ENCODE measurements at places on chromosomes 3 and 15.

- no peak for DNase-seq
Measured at GRCh38 chr3:188595890-188596376, 442.0 kb downstream of the LPP start.

DNA sequence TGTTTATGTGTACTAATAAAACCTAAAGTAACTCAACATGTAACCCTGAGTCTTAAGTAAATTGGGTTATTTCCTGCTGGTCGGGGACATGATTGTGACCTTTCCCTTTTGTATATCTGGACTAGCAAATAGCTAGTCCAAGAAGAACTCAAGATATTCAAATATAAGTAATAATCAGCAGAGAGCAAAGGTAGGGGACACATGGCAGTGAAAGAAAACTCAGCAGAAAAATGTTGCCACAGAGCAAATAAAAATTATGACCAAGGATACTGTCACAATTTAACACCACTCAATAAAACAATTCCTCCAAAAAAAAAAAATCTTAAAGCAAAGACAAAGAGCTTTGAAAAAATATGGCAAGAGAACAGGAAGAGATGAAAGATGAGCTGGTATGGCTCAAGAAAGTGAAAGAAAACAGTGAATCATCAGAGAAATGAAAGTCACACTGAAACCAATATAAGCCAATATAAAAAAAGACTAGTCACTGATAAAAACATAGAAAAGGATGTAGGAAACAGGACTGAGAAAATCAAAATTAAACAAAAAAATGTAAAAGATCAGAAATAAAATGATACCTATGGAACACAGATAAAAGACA, 43.4 kb downstream of the HLTF start:
- DNase-seq: no peak

DNA sequence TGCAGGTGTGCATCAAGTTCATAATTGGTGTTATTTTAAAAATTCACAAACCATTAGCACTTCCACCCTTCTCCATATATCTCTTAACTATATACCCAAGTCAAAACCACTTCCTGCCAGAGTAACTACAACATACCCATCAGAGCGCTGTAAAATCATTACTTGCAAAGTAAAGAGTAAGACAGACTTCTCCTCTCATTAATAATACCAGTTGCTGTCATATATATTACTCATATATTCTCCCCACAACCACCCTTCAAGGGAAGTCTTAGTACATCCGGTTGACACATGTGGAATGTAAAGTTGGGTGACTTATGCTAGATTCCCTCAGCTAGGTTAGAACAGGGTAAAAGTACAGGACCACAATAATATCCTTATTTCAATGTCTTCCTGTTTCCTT, 5.6 kb downstream of the TERC start:
- DNase-seq: no peak

DNA sequence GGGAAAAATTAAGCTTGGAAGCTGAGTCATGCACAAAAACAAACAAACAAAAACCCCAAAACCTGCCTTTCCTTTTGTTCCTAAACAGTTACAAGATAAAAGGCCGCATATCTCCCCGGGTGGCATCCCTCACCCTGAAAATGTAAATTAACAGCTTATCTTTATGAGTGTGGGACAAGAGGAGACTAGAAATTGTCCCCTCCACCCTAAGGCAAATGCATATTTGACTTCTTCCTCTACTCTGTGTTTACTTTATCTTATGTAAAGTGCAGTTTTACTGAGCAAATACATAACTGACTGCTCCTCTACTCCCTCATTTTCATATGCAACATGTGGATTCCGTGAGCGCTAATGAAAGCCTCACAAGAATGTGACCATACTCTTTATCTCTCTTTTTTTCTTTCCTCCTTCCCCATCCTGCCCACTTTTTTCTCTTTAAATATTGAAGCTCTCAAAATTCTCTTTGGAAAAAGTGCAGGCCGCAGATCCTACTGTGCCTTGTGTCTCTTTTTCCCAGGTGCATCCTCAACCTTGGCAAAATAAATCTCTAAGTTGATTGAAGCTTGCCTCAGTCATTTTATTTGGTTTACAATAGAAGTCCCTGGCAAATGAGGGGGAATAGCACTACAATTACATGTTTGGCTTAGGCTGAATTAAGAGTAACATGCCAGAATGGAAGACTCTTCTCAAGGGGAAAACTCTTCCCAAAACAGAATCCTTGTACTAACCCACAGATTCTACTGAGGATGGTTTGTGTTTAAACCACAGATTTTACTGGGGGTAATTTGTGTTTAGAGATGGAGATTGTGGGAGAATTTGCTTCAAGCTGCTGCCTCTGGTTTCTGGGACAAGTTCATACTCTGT, 72.7 kb upstream of the WDR72 start:
- no peak for DNase-seq

GRCh38 chr3:106827515-106828213, 549.6 kb upstream of the CCDC54 start:
- DNase-seq: no peak

- no peak for DNase-seq
Measured at GRCh38 chr15:77440378-77440999, 19.8 kb downstream of the HMG20A start.

DNA sequence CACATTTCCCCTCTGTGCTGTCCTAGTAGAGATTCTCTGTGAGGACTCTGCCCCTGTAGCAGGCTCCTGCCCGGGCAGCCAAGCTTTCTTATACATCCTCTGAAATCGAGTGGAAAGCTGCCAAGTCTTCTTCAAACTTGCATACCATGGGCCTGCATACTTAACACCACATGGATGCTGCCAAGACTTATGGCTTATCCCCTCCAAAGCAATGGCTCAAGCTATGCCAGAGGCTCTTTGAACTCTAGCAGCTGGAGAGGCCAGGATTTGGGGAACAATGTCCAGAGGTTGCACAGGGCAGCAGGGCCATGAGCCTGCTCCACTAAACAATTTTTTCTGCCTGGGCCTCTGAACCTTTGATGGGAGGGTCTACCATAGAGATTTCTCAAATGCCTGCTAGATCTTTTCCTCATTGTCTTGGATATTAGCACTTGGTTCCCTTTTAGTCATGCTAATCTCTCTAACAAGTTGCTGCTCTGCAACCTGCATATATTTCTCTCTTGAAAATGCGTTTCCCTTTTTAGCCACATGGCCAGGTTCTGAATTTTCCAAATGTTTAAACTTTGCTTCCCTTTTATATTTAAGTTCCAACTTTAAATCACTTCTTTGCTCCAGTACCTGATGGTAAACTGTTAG, 6.1 kb upstream of the PLSCR4 start:
- DNase-seq: no peak

- DNase-seq: no peak
Measured at GRCh38 chr15:61474796-61475195, 245.7 kb upstream of the RORA start.

- peak; percentile 56 for DNase-seq
Measured at GRCh38 chr3:52056521-52056967, at the start of gene DUSP7. TSS of gene DUSP7 (minus strand) at chr3:52056571. CDS start at chr3:52056366, 205 bp downstream.

DNA sequence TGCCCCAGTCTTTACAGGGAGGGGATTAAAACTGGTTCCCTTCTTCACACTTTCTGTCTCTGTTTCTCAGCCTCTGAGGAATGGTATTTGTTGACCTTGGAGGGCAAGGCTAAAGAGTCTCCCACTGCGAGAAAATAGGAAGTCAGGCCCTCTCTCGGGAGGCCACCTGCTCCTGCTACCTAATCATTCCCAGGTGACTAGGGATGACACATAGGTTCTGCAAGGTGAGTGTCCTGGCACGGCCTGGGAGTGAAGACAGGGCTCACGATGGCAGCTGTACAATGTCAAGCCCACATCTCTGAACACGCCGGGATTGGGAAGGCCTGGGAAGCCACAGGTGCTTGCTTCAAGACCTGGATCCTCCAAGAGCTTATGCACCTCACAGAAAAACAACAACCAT, 314.2 kb downstream of the NTRK3 start:
- DNase-seq: no peak

DNA sequence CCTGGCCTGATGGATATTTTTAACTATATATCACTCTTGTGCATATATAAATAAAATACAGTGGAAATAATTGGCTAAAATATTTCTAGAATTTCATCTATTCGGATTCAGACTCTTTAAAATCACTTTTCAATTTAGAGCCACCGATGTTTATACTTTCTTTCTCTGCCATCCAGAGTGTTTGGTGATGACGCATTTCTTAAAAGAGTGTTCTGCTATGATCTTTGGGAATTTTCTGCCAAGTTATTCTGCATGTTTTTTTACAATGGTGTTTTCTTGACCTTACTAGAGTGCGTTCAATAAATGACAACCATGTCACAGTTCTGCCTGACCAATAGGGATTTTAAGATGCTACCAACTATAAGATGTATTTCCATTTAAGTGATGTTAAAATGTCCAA, 30.2 kb downstream of the PPP2R3A start:
- DNase-seq: no peak

DNA sequence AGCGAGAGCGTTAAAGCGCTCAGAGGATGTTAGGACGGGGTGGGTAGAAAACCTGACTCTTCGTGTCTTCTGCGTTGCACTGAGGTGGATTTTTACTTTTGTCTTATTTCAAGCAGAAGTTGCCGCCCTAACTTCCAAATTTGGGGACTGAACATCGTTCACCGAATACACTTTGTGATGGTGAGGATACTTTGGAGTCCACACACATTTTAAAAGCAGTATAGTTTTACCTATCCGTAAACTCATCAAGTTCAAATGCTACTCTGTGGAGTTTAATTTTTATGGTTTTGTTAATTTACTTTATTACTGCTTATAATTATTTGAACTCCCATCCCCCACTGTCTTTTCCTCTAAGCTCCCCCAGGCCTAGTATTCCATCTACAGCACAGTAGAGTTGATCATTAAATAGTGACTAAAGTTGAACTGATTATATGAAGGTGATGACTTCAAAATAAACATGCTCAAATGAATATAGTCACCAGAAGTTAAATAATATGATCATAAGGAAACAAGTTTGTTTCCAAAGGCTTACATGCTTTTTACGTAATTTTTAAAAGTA, 617 bp upstream of the EOGT start:
- no peak for DNase-seq

GRCh38 chr3:15043408-15044171, 21.5 kb downstream of the MRPS25 start:
- DNase-seq: no peak

- DNase-seq: no peak
Measured at GRCh38 chr15:62644889-62645742, 397.4 kb upstream of the TPM1 start.

DNA sequence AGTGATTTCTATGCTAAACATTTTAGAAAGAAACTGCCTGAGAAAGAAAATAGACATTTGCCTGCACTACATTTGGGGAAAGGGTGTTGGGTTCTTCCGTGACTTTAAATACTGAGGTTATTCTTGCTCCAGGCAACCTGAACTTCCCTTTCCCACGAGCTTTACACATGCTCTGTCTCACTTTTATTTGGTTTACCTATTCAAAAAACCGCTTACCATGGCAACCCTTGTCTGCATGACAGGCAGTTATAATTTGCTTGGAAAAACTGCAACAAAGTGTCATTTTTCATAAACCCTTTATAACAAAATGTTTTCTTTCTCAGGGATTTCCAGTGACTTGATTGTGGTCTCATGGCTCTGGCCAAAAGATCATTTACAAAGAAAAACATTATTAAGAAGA, 416.3 kb upstream of the MEIS2 start:
- DNase-seq: no peak

DNA sequence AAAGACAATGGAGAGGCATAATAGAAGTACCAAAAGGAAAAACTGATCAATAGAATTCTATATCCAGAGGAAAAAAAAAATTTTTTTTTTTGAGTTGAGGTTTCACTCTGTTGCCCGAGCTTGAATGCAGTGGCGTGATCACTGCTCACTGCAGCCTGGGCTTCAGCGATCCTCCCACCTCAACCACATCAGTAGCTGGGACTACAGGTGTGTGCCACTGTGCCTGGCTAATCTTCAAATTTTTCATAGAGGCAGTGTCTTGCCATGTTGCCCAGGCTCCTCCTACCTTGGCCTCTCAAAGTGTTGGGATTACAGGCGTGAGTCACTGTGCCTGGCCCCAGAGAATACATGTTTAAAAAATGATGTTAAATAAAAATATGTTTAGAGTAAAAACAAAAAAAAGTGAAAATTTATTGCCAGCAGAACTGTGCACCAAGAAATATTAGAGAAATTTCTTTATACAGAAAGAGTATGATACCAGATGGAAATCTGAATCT, 154.3 kb upstream of the ZBTB20 start:
- no peak for DNase-seq

DNA sequence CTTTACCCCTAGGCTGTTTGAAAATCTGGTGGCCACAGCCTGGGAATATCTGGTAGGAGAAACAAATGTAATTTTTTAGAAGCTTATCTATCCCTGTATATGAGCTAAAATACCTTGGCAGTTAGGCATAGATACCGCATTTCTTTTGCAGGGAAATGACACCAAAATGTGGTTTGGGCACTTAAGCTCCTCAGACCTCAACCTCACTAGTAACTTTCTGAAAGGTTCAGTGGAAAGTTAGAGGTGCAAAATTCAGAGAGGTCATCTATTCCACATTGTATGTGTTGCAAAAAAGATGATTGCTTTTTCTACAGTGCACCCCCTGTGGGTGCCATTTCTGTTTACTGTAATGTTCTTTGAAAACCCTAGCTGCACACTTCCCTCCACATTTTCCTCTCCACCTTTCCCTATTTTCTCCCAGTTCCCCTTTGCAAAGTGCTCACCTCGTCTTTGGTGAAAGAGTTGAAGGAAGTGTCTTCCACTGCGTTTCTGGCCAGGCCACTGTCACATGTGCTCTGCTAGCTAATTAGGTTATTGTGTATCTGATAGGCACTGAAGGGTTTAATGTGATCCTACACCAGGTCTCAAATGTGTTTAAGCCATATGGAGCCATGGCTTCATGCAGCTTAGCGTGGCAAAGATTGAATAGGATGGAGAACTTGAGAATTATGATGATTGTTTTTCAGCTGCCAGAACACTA, 1.3 kb downstream of the SACM1L start:
- no peak for DNase-seq

- DNase-seq: no peak
Measured at GRCh38 chr3:58659051-58659675, 7.4 kb downstream of the FAM3D start.

DNA sequence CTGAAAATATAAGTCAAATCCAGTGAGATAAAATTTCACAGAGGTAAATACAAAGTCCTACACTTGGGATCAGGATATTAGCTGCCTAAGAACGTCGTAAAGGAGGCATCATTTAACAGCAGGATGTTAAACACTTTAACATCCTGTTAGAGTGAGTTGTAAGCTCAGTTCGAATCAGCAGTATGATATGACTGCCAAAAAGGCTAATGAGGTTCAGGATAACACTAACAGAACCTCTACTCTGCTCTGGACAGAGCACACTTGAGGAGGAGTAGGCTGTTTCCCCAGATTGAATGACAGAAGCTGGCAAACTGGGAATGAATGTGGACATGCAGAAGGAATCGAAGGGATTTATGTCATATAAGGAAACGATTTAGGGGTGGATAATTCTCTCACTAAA, 227.1 kb upstream of the CD96 start:
- no peak for DNase-seq

- peak; percentile 33 for DNase-seq
Measured at GRCh38 chr3:47370887-47371697, 9.7 kb upstream of the PTPN23 start.

- DNase-seq: no peak
Measured at GRCh38 chr3:136932523-136932922, 25.3 kb upstream of the IL20RB start.

- DNase-seq: no peak
Measured at GRCh38 chr3:57959423-57960173, 48.6 kb upstream of the FLNB start.

- no peak for DNase-seq
Measured at GRCh38 chr3:25468866-25469319, 40.8 kb downstream of the RARB start.
